ENCODE measurements at places on chromosomes 16 and 17.

- DNase-seq, result no peak
Observed at GRCh38 chr16:72111657-72112451, 18.2 kb downstream of the DHX38 start.

DNA sequence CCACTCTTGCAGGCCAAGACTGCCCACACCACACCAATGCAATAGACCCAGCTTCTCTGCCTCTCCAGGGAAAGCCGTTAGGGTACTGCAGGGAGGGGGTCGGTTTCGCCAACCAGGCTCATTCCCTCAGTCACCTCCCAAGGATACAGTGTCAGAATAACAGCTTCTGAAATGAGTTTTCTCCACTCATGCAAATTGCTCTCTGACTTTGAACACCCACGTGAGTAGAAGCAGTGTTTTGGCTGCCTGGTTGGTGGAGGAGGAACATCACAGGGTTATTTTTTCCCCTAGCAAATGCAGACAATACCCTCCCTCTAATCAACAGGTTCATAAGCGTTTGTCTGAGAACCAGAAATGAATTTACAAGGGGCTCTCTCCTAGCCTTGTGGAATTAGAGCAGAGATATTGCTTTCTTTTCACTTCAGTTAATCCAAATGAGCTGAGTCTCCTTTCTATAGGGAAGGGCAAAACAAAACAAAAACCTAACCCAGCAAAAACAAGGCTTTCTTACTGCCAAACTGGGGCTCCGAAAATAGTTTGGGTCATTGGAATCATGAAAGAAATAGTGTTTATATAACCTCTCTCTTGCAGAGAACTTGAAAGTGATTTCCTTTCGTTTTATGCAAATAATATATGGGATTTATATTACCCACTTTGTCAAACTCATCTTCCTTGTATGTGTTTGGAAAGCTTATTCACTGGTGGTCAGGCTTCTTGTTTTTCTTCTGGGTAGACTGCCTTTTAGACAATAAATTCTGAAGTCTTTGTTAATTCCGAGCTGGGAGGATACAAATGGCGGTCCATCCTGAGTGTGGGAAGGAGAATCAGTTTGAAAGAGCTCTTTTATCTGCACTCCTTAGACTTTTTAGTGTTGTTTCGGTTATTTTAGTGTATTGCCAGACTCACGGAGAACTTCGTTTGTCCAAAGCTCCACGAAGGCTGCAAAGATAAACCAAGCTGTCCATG is 229.9 kb downstream of the MSI2 start:
- no peak for DNase-seq

- no peak for DNase-seq
Observed at GRCh38 chr16:2033057-2033908, 6.6 kb downstream of the NHERF2 start.

- no peak for DNase-seq
Observed at GRCh38 chr17:64387545-64388171, 3.0 kb downstream of the PECAM1 start.

Data from T-helper 2 cell (primary cell).